ENCODE measurements at places on chromosomes 11 and 22.

GRCh38 chr11:47917599-47918369 lies 62.6 kb upstream of the PTPRJ start:
- no peak overlapping the region for H3K27ac ChIP-seq
- no peaks in the 10 kb centered on the region for H3K27me3 ChIP-seq
- DNase-seq: no peak

- no peak overlapping the region for H3K27ac ChIP-seq
- no peak for DNase-seq
- H3K4me1 ChIP-seq: no peaks in the 10 kb centered on the region
- H3K4me3 ChIP-seq: no peak overlapping the region
These were observed 946.5 kb upstream of the RAG2 start for GRCh38 chr11:37544491-37544890.

DNA sequence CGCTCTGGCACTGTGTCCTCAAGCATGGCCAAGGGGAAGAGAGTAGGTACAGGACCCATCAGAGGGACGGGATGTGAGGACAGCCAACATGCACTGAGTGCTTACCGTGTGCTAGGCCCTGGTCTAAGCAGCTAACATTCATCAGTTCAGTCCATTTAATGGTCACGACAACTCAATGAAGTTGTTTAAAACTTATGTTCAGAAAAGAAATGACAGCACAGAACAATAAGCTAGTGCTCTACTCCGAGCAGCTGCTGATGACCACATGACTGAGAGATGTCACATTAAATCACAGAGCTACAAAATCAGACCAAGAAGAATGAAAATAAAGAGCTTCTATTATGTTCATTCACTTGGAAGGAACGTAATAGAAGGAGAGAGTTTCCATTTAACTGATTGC lies 26.3 kb downstream of the PRDM10 start:
- no peak overlapping the region for H3K27ac ChIP-seq
- DNase-seq: no peak
- H3K27me3 ChIP-seq: peaks cover 2% of the 10 kb centered on the region

DNA sequence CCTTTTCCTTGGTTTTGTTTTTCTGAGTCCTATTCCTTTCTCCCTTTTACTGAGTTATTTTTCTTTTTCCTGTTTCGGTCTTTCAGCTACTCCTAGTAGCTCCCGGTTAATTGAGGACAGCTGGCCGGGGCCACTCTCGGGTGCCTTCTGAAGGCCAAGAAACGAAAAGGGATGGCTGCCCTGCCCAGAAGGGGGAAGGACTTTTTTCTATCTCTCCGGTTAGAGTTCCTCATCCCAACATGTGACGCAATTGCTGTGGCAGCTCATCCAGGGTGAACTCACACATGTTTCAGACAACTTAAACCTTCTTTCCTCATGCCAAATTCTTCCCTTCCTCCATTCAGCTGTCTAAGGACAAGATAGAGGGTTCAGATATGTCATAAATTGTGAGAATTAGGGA lies 83.6 kb downstream of the PIWIL4 start:
- H3K27ac ChIP-seq: no peak overlapping the region
- no peaks in the 10 kb centered on the region for H3K4me1 ChIP-seq
- H3K36me3 ChIP-seq: no peaks in the 10 kb centered on the region
- peaks cover 1% of the 10 kb centered on the region for H3K27me3 ChIP-seq
- H3K4me3 ChIP-seq: no peak overlapping the region
- DNase-seq: no peak

- DNase-seq: no peak
- peaks cover 2% of the 10 kb centered on the region for H3K27me3 ChIP-seq
- H3K36me3 ChIP-seq: no peaks in the 10 kb centered on the region
These were observed 5.2 kb downstream of the CRTAM start for GRCh38 chr11:122843281-122844141.

- H3K27me3 ChIP-seq: no peaks in the 10 kb centered on the region
- H3K4me3 ChIP-seq: no peak overlapping the region
- no peak for DNase-seq
- no peaks in the 10 kb centered on the region for H3K36me3 ChIP-seq
- H3K4me1 ChIP-seq: no peaks in the 10 kb centered on the region
These were observed 141.6 kb downstream of the ELP4 start for GRCh38 chr11:31651208-31651607.

DNA sequence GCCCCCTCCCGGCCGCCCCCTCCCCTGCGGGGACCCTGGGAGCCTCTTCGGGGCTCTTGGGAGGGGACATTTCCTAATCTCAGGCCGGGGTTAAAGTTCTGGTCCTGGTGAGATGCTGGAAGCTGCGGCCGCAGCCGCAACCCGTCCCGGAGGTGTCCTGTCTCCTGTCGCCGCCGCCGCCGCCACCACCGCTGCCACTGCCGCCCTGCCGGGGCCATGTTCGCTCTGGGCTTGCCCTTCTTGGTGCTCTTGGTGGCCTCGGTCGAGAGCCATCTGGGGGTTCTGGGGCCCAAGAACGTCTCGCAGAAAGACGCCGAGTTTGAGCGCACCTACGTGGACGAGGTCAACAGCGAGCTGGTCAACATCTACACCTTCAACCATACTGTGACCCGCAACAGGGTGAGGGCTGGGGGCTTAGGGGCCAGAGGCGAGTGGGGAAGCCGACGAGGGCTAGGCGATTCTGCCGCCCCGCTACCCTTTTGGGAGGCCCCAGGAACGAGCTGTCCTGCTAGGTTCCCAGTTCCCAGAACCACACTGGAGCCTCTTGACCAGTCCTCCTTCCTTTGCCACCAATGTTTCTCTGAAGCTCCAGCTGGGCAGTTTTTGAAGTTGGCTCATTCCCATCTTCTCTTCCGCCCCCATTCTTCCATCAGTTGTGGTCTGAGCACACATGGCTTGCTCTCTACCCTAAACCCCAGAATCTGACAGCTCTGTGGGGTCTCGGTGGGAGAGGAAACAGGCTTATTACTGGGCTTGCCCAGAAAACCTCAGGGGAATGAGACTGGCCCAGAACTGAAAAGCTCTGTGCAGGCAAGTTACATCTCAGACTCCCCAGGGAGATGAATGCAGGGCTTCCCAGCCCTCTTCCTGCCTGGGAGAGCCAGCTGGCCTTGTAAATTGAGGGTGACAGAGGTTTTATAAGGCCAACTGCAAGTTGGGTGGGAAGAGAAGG lies 781 bp downstream of the SIDT2 start:
- peak overlapping the region; percentile 77 for H3K27ac ChIP-seq
- H3K27me3 ChIP-seq: peaks cover 7% of the 10 kb centered on the region
- no peaks in the 10 kb centered on the region for H3K36me3 ChIP-seq
- peaks cover 12% of the 10 kb centered on the region for H3K4me1 ChIP-seq
- DNase-seq: peak; percentile 51
- peak overlapping the region; percentile 93 for H3K4me3 ChIP-seq

GRCh38 chr11:6604081-6604626 lies 580 bp downstream of the ILK start:
- peaks cover 16% of the 10 kb centered on the region for H3K4me1 ChIP-seq
- H3K27ac ChIP-seq: no peak overlapping the region
- DNase-seq: peak; percentile 55

GRCh38 chr11:71193431-71193830 lies 58.9 kb downstream of the SHANK2 start:
- no peaks in the 10 kb centered on the region for H3K36me3 ChIP-seq
- DNase-seq: no peak
- H3K4me1 ChIP-seq: peaks cover 5% of the 10 kb centered on the region
- no peak overlapping the region for H3K4me3 ChIP-seq

DNA sequence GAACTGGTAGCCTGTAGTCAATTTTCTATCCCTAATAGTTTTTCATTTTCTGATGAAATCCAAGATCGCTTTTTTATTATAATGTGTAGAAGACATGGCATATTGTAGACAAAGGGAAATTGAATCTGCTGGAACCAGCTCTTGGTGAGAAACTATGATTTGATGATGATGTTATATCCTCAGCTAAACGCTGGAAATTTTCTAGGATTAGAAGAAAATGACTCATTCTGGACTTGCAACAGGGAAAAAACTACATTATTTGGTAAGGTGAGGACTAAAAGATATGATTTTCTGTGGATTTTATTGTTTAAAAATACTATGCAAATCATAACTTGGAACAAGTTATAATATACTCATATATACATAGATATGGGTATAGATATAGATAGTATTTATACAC lies 14.1 kb upstream of the PGM2L1 start:
- no peak for DNase-seq
- no peaks in the 10 kb centered on the region for H3K27me3 ChIP-seq
- H3K27ac ChIP-seq: no peak overlapping the region
- peaks cover under 1% of the 10 kb centered on the region for H3K4me1 ChIP-seq

DNA sequence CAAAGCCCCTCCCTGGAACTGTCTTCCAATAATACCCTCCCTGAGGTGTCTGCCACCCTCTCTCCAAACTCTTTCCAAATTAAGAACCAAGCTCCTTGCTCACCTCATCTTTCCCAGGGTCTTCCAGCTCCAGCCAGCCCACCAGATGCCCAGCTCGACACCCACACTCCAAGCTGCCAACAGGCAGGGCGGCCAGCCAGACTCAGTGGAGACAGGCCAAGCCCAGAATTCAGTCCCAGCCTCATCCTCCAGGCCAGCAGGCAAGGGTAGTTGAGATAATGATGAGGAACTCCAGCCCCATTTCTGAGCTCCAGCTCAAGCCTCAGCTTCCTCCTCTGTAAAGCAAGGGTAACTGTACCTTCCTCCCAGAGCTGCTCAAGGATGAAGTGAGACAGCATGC lies 132.9 kb downstream of the CHST1 start:
- H3K27me3 ChIP-seq: peaks cover 9% of the 10 kb centered on the region
- H3K4me1 ChIP-seq: peaks cover 27% of the 10 kb centered on the region
- no peaks in the 10 kb centered on the region for H3K36me3 ChIP-seq
- DNase-seq: no peak
- H3K27ac ChIP-seq: no peak overlapping the region

- no peaks in the 10 kb centered on the region for H3K36me3 ChIP-seq
- peaks cover 24% of the 10 kb centered on the region for H3K27me3 ChIP-seq
- H3K27ac ChIP-seq: peak overlapping the region; percentile 88
- H3K4me1 ChIP-seq: peaks cover 44% of the 10 kb centered on the region
- peak overlapping the region; percentile 61 for H3K4me3 ChIP-seq
These were observed 16.4 kb downstream of the PPM1F start for GRCh38 chr22:21936151-21936775.

DNA sequence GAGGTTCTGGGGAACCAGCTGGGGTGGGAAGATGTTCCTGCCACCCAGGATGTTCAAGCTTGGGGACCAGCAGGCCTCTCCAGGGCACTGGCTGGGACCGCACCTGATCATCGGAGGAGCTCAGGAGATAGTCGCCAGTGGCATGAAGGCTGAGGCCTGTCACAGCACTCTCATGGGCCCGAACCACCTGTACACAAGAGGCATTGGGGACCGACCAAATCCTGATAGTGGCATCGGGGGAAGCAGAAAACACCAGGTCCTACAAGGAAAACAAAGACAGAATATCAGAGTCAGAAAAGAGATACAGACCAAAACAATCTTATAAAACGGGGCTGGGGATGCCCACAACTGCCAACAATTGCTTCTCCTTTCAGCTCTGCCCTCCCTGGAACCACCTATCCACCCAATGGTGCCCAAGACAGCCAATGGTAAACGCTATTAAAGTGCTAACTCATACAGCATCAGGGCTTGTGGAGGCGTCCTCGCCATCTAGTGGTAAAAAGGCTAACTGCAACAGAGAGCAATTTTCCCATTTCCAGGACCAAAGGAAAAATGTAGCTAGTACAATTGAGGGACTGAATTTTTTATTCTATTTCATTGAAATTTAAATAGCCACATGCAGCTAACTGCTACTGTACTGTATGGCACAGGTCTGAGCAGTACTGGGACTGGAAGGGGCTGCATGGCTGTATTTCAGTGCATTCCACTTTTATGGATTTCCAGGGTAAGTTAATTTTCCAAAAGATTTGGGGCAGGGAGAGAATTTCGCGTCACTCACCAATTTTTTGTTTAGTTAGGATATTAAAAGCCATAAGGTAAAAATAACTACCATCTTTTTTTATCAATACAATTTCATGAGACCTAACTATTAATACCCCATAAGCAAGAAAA lies 7.1 kb downstream of the PRPF19 start:
- H3K4me1 ChIP-seq: peaks cover 4% of the 10 kb centered on the region
- H3K27ac ChIP-seq: peak overlapping the region; percentile 48
- no peak for DNase-seq
- H3K36me3 ChIP-seq: peaks cover 5% of the 10 kb centered on the region
- no peak overlapping the region for H3K4me3 ChIP-seq

GRCh38 chr11:116052603-116053547 lies 548.7 kb upstream of the CADM1 start:
- H3K36me3 ChIP-seq: peaks cover 4% of the 10 kb centered on the region
- peaks cover 8% of the 10 kb centered on the region for H3K27me3 ChIP-seq
- H3K4me3 ChIP-seq: no peak overlapping the region
- H3K27ac ChIP-seq: no peak overlapping the region
- DNase-seq: no peak

- DNase-seq: peak; percentile 90
- peak overlapping the region; percentile 93 for H3K27ac ChIP-seq
- H3K4me3 ChIP-seq: peak overlapping the region; percentile 97
- H3K27me3 ChIP-seq: peaks cover 9% of the 10 kb centered on the region
- no peaks in the 10 kb centered on the region for H3K36me3 ChIP-seq
These were observed 1.5 kb upstream of the LARGE1 start for GRCh38 chr22:33921525-33922348.

DNA sequence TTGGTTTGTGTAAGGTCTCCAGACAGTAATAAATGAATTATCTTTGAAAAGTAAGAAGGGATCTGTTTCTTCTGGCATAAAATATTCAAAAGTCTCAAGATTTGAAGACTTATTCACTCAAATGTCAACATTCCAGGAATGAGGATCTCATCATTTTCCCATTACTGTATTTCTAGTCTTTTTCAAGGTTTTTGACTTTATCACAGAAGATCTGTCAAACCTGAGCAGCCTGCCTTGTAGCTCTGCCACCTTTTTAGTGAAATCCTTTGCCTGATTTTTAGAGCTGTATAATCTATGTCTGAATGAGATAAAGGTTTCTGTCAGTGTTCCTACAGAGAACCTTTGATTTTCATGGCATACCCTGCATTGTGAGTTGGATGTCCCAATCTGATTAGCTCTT lies 4.0 kb downstream of the OR51F2 start:
- H3K27ac ChIP-seq: no peak overlapping the region
- no peak for DNase-seq
- peaks cover 3% of the 10 kb centered on the region for H3K27me3 ChIP-seq
- no peak overlapping the region for H3K4me3 ChIP-seq
- no peaks in the 10 kb centered on the region for H3K36me3 ChIP-seq
- H3K4me1 ChIP-seq: no peaks in the 10 kb centered on the region

GRCh38 chr11:14158393-14158792 lies 195.9 kb downstream of the SPON1 start:
- H3K27ac ChIP-seq: no peak overlapping the region
- H3K27me3 ChIP-seq: peaks cover 1% of the 10 kb centered on the region
- H3K36me3 ChIP-seq: peaks cover 10% of the 10 kb centered on the region
- H3K4me1 ChIP-seq: no peaks in the 10 kb centered on the region
- no peak for DNase-seq

- no peak overlapping the region for H3K4me3 ChIP-seq
- no peaks in the 10 kb centered on the region for H3K36me3 ChIP-seq
- no peak for DNase-seq
- H3K27ac ChIP-seq: no peak overlapping the region
- peaks cover 4% of the 10 kb centered on the region for H3K4me1 ChIP-seq
- H3K27me3 ChIP-seq: peaks cover 5% of the 10 kb centered on the region
These were observed 36.0 kb upstream of the GNB1L start for GRCh38 chr22:19890502-19891316.

- H3K4me1 ChIP-seq: no peaks in the 10 kb centered on the region
- no peaks in the 10 kb centered on the region for H3K36me3 ChIP-seq
- H3K4me3 ChIP-seq: no peak overlapping the region
- H3K27me3 ChIP-seq: peaks cover 2% of the 10 kb centered on the region
These were observed 66.6 kb downstream of the RPL27A start for GRCh38 chr11:8749202-8749601.

Data from glutamatergic neuron (in vitro differentiated cells).